ENCODE measurements at places on chromosomes 5 and 9.

GRCh38 chr5:124748687-124749594 is 2.5 kb upstream of the ZNF608 start:
- peak; percentile 84 for DNase-seq

GRCh38 chr5:18465833-18466681 is 831.8 kb downstream of the TAF11L14 start:
- DNase-seq, result peak; percentile 50

- no peak for DNase-seq
Observed at GRCh38 chr9:15138357-15138686, 168.7 kb downstream of the TTC39B start.

DNA sequence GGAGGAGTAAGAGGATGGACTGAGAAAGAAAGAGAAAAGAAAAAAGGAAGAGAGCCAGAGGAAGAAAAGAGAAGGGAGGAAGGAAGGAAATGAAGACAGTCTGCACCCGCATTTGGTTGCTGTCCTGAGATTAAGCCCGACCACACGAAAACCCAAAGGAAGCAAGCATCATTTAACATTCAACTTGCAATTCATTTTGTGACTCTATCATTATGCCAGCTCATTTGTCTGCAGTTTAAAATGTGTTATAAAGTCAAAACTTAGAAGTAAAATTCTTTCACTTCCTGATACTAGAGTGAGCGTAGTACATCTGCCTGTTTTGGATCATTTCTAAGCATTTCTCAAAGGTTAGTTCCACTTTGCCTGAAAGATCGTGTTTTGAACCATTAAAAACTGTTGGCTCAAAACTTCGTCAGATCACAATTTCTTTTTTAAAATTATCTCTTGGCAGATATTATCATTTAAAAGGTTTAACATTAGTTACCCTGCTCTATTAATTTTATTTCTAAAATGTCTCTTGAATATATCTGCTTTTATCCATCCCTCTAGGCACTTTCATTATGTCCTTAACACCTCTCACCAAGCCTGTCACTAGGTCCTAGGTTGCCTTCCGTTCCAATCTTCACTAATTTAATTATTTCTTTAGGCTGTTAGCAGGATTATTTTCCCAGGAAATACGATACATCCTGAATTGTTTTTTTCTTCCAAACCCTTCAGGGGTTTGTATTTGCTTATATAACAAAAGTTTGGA is 240.9 kb downstream of the TLE4 start:
- no peak for DNase-seq

GRCh38 chr5:175447571-175447970 is 3.6 kb upstream of the DRD1 start:
- no peak for DNase-seq

- DNase-seq, result no peak
Observed at GRCh38 chr5:23027830-23028229, 174.7 kb upstream of the CDH12 start.

DNA sequence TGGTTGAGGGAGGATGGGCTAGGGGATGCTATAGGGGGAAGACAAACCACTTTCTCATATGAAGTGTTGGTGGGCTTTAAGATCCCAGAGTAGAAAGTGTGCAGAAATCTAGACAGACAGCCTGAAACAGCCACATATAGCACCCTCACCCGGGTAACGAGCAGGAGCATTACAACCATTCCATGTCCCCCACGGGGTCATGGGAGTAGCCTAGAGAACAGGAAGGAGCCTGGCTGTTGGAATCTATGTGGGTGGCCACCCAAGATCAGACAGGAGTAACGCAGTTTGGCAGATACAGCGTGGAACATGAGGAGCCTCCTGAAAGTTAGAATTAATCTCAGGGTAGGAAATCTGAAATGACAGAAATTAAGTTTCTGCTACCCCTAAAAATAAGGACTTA is 146.1 kb upstream of the RAI14 start:
- DNase-seq, result no peak

- no peak for DNase-seq
Observed at GRCh38 chr5:33148076-33148513, 292.7 kb upstream of the TARS1 start.

DNA sequence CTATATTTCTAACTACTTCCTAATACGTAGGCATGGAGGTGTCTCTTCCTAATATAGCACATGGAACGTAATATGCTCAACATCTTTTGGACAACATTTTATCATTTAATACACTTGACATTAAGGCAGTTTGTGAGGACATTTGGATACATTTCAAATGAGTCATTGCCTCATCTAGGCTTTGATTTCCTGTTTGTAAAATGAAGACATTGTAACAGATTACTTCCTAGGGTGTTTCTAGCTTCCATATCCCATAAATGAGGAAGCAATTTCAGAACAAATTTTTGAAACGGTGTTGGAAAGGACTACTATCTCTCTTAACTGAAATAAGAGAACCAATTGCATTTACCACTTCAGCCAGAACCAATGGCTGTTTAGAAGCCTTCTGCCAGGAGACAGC is 38.7 kb downstream of the SLC28A3 start:
- DNase-seq, result peak; percentile 67

GRCh38 chr5:111764019-111764418 is 7.0 kb upstream of the NREP start:
- no peak for DNase-seq

DNA sequence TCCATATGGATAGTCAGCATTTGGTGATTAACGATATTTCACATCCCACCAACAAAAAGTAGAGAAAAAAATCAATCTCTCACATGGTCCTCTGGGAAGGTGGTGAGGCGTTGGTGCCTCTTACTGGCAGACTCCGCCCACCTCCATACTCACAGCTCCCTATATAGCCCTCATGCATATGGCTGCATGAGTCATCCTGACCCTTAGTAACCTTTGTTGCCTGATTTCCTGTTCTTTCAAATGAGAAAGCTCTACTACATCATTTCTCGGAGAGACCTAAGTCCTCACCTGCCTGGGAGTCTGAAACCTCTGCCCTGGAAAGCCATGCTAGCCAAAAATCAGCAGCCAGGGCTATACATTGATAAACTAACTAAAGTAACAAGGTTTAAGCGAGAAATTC is 33.3 kb upstream of the ABCA1 start:
- peak; percentile 39 for DNase-seq

- no peak for DNase-seq
Observed at GRCh38 chr9:79250806-79251205, 321.0 kb upstream of the TLE4 start.

All from foreskin melanocyte (primary cell).